ENCODE measurements at places on chromosomes 5 and 9.

DNA sequence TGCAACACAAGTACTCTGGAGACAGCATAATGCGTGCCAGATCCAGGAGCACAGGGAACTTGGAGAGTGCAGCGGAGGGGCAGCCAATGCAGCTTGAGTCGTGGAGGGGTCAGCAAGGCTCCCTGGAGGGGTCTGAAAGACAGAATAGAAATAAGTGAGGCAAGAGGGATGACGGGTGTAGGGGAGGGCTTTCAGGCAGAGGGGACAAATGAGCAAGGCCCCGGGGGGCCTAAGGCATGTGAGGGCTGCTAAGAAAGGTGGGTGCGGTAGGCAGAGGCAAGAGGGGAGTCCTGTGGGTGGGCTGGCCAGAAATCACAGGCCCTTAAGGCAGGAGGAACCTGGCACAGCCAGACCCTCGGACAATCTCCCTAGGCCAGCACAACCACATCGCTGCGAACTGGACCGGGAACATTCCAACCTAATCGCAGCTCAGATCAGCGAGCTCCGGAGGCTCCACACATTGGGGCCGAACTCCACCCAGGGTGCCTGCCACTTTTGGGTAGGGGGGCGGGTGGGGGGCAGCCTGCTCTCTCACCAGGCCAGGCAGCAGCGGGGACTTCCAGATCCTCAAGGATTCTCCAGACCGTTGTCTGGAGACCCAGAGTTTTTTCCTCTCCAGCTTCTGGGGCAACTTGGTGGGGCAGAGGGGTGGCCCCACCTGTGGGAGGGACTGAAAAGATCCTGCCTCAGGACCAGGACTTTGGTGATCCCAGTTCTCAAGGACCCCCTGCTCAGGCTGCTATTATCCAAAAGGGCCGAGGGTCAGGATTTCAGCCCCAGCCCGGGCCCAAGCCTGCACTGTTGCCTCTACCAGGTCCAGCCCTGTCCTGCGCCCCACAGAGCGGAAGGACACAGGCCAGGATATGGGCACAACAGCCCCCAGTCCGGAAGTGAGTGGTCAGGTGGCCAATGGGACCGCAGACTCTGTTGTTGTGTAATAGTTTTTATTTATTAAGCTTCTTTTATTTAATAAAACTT is 22.7 kb upstream of the CYSTM1 start:
- DNase-seq, result no peak

DNA sequence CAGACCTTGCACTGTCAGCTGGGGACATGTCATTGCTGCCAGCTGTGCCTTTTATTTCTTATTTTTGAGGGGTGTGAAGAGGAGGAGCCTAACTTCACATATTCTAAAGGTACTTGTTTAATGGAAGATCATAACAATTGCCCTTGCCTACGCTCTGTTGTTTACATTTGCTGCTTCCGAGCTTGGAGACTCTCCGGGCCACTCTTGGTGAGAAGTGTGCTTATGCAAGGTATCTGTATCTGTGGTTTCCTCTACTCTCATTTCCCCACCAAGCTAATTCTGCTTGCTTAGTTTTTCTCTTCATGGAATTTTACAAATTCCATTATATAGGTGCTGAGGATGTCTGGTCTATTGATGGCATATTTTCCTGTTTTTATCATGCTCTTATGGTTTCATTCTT is 105.3 kb downstream of the RASGRF2 start:
- no peak for DNase-seq

GRCh38 chr5:147017621-147018020 is 139.1 kb upstream of the PPP2R2B start:
- DNase-seq, result no peak

DNA sequence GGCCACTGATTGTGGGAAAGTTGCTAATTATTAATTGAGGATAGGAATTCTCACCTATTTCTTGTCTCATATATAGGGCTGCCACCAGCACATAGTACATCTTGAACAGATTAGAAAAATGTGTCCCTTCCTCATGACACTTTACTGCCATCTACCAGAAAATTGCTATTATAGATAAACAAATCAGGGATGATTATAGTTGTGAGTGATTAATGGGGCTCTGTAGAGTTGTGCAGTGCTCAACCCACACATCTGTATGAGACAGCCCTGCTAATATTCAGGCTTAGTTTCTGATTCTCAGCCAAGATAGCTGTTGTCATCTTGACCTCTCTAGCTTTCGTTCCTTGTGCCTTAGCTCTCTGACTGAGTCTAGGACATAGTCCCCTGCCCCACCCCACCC is 373.3 kb downstream of the TLE4 start:
- no peak for DNase-seq

DNA sequence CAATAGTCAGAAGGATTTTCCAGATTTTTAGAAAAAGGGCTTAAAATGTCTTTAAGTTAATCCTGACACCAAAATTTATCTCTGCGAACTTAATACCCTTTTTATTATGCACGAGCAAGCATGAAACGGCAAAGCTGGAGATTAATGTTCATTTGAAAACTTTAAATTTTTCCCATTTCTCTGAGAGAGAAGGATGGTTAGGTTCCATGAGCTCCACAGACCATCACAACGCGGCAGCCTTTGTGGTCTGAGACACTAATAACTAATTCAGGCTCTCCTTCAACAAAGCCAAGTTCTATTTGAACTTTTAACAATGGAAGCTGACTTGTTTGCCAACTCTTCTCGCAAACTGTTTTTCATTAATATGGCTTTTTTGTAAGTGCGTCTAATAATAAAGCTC is 94.7 kb downstream of the MYO10 start:
- DNase-seq, result no peak

DNA sequence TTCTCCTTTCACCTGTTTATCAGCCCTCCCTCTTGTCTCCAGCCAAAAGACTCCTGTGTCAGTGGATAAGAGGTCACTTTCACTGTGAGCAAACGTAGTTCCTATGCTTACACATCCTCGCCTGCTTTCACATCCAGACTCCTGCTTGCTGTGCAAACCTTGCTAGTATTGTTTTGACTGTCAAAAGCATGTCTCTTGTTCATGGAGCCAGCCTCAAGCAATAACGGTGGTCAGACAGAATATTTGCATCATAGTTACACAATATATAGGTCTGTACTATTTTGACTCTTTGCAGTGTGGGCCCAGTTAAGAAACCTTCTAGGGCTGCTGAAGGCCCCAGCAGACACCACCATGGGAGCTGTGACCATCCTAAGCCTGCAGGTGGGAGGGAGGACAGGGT is 420.0 kb downstream of the SEMA5A start:
- no peak for DNase-seq

GRCh38 chr5:176653401-176654385 is 6.4 kb downstream of the TSPAN17 start:
- DNase-seq, result no peak

DNA sequence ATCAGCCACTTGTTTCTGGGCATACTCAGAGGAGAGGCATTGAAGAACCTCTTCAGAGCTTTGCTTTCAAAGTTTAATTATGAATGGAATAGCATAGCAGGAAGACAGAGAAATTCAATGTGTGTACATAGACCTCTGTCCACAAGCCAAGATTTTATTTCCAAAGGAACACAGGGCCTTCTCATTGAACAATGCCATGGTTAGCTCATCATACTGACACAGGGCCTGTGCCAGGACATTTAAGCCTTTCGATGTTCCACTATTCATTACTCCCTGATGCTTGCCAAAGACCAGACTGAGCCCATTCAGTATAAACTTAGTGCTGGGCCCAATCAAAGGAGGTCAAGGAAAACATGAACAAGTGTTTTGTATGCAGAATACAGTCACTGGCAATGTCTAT is 280.8 kb downstream of the FBXL17 start:
- DNase-seq, result no peak

- no peak for DNase-seq
Measured at GRCh38 chr5:176818391-176819098, 8.2 kb downstream of the UNC5A start.

- no peak for DNase-seq
Measured at GRCh38 chr5:32249668-32250067, 63.1 kb downstream of the MTMR12 start.

GRCh38 chr5:108749128-108749861 is 1.6 kb downstream of the FER start:
- DNase-seq, result no peak

DNA sequence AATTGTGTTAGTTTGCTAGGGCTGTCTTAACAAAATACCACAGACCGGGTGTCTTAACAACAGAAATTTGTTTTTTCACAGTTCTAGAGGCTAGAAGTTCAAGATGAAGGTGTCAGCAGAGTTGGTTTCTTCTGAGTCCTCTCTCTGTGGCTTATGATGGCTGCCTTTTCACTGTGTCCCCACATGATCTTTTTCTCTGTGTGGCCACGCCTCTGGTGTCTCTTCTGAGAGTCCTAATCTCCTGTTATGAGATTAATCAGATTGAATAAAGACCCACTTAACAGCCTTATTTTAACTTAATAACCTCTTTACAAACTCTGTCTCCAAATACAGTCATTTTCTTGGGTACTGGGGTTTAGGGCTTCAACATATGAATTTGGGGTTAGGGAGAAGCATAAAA is 561.1 kb downstream of the NR2F1-AS1 start:
- no peak for DNase-seq

DNA sequence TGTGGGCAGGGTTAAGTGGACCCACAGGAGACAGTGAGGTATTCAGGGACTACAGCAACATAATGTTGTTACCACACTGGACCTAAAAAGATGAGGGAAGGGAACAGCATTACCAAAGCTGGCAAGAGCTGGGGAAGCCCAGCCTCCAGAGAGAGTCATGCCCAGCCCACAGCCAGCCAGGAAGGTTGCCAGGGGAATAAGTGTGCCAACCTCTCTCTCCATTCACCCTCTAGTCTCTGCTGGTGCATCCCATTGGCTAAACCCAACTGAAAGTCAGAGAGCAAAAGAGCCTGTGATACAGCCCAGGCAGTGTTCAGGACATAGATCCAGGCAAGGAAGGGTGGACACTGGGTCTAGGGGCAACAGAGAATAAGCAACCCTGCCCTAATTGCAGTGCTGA is 35.8 kb upstream of the AFAP1L1 start:
- DNase-seq, result no peak

DNA sequence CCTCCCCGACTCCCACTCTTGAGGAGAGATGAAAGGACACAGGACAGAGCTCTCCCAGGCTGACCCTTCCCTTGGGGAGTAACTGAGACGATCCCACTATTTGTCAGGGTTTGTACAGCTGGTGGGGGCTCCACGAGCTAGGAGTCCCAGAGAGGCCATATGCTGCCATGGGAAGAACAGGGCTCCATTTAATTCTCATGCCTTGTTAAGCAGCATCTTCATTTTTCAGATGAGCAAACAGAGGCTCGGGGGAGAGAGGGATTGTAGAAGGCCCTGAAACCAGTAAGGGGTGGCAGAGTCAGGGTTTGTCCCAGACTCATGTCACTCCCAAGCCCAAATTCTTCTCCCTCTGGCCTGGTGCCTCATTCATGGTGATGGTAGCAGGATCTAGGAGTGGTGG is 176.4 kb downstream of the NSG2 start:
- no peak for DNase-seq

DNA sequence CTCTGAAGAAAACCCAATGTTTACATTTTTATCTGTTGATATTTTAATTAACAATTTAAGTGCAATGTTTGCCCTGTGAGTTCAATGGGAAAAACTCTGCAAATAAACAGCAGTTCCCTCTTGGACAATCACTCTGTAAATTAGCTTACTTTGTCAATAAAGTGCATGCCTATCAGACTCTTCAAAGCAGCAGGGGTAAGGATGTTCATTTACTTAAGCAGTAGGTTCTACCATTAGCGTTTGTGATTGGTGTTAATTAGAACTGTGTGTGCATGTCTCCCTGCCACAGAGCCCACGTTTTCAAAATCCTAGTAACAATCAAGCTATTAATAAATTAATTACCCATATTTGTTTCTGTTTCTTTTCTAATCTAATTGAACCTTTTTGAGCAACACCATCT is 1921.6 kb upstream of the WWC1 start:
- DNase-seq, result no peak

- no peak for DNase-seq
Measured at GRCh38 chr9:96135753-96136290, 166.2 kb downstream of the HSD17B3 start.

DNA sequence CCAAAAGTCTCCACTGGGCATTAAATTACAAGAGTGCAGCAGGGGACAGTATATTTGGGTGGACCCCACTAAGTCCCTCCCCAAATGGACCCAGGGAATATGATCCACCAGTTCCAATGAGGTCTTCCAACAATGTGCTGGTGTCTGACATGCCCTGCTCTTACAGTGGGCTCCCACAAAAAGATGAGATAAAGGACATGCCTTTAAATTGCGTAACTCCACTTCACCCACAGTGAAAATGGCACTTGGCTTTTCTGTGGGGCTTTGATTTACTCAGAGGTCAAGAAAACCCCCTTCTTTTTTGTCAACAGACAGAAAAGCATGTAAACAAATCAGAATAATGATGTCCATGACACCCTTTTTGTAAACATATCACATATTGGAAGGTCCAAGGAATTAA is 336.5 kb downstream of the EBF1 start:
- no peak for DNase-seq

DNA sequence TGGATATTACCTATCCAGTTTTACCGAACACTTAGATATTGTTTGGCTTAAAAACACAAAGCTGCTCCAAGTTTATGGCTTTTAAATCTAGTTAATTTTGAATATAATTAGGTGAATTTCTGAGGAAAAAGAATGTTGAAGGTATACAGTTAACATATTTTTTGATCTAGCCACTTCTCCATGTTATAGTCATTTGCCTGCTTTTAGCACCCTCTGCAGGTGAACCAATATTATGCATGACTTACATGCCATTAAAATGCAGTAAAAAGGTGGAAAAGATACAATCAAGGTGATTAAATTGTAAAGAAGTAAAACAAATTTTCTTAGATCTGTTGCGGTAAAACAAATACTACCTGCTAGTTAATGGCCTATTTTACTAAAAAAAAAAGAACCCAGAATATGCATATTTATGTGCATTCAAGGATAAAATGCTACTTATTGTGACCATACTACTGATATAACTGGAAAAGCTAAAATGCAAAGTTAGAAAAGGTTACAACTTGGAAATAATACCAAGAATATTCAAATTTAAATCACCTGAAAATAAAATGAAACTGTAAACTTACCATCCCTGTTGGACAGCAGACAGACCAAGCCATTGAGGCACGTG is 132.1 kb downstream of the AP3B1 start:
- DNase-seq, result no peak

GRCh38 chr5:135203593-135204036 is 169.6 kb upstream of the PITX1 start:
- DNase-seq, result no peak

GRCh38 chr5:76610196-76610595 is 13.0 kb downstream of the F2RL2 start:
- DNase-seq, result no peak

- no peak for DNase-seq
Measured at GRCh38 chr9:69871118-69871834, 50.7 kb downstream of the CFAP95 start.

GRCh38 chr9:17322882-17323864 is 188.3 kb downstream of the CNTLN start:
- DNase-seq, result no peak

DNA sequence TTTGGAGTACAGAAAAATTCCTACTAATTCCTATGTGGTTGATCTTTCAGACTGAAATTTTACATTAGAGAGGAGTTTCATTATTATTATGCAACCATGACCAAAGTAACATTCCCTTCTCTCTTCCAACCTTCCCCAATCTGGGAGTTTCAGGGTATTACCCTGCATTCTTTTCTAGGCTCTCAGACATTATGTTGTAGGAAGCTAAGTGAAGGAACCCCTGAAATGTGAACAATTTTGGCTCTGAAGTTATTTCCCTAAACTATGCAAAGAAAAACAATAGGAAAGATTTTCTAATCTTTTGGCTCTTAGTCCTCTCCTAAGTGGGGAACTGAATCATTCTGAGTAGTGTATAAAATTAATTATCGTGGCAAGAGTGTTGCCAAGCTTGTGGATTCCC is 63.3 kb upstream of the ZFAND5 start:
- DNase-seq, result no peak

GRCh38 chr9:33884856-33885701 is 68.1 kb downstream of the UBE2R2 start:
- DNase-seq, result no peak

All from D721Med (cell line).